ENCODE measurements at places on chromosomes 1 and 21.

DNA sequence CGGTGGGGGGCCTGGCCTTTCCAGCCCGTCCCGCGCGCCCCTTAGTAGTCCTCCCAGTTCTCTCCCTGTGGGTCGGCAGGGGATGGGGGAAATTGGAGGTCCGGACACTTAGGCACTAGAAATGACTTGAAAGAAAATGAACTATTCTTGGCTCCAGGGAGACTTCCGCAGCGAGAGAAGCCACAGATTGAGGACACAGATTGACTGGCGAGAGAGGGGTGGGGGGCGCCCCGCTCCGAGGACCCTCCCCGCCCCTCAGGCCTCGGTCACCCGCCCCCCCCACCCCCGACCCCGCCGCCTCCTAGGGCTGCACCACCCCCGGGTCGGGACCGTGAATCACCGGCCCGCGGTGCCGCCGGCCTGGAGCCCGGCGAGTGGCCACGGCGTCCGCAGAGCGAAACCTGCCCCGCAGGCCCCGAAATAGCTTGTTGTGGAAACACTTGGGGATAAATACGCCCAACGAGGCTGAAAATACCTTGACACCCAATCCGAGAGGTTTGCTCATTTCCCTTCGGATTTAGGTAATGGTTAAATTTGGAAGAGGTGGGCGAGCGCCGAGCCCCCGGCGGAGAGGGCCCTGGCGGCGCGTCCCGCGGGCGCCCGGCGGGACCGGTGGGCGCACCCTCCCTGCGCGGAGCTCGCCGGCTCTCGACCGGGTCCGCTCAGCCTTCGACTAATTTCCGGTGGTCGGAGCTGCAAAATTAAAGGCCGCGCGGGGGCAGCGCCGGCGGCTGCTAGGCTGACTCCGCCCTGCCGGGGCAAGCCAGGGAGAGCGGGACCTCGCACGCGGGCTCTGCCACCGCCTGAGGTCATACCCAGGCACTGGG, at the start of gene GFI1:
Gene GFI1, minus strand, starts transcription at position 675 of the 827 bp plus-strand sequence. CDS start 3,438 bp downstream, outside the sequence.
- peak; percentile 61 for DNase-seq

GRCh38 chr1:47179017-47179987, 10.5 kb downstream of the PDZK1IP1 start:
- DNase-seq: peak; percentile 95

DNA sequence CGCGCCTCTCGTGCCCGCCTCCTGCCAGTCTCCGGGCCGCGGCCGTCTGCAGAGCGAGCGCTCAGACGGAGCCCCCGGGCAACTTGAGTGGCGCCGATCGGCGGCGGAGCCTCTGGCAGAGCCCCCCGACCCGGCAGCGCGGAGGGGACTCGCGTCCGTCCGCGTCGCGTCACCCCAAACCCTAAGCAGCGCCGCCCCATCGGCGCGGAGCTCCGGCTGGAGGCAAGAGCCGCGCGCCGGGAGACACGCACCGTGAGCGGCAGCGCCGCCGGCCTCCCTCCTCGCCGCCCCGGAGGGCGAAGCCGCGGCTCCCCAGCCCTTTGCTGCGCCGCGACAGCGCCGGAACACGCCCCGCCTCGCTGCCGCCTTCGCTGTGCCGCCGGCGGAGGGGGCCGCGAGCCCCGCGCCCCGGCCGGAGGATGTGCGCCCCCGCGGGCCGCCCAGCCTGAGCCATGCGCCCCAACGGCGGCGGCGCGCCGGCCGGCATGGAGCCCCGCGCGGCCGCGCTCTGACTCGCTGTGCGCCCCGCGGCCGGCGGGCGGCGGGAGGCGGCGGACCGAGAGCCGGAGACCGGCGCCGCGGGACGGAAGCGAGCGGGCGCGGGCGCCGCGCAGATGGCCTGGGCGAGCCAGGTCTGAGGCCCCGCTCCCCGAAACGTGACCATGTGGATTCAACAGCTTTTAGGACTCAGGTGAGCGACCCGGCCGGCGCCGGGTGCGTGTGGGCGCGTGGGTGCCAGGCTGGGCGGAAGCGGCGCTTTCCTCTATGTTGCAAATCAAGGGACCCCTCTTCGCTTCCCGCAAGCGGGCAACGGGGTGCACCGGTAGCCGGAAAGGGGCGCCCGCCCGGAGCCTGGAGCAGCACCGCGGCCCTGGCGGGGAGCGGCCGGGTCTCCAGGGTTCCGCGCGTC, 610 bp downstream of the AJAP1 start:
- no peak for DNase-seq

DNA sequence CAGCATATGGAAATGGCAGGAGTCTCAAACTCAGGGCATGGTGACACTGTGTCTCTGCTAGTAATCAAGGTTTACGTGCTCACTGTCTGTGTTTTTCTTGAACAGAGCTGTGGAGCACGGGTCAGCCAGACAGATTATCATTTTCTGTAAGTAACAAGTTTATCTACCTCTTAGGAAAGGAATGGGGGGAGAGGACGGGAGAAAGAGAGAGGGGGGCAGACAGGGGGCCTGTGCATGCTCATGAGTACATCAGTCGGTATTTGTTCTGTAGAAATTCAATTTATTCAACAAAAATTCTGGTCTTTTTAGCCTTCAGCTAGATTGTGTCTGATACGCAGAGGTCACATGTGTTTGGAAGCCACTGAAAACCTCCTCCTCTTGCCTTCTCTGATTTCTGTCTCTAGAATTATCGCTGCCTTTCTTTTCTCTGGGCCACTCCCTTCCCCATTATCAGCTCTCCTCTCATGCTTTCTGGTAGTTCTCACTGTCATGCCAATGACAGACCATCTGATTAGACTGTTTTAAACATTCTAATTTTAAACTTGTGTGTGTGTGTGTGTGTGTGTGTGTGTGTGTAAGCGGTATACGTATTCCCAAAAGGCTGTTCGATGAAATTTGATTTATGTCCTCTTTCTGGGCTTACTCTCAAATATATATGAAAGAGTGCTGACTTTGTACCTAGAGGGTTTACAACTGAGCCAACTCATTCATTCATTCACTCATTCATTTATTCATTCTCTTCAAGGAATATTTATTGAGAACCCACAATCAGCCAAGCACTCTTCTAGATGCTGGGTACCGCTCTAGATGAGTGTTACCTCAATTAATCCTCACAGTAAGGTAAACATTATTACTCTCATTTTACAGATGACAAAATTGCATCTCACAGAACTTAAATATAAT, 636.9 kb downstream of the KIF26B start:
- DNase-seq: no peak

- DNase-seq: peak; percentile 28
Observed at GRCh38 chr1:51968632-51969031, 21.9 kb downstream of the RAB3B start.

- DNase-seq: peak; percentile 50
Observed at GRCh38 chr1:162753998-162754585, 36.4 kb upstream of the HSD17B7 start.

DNA sequence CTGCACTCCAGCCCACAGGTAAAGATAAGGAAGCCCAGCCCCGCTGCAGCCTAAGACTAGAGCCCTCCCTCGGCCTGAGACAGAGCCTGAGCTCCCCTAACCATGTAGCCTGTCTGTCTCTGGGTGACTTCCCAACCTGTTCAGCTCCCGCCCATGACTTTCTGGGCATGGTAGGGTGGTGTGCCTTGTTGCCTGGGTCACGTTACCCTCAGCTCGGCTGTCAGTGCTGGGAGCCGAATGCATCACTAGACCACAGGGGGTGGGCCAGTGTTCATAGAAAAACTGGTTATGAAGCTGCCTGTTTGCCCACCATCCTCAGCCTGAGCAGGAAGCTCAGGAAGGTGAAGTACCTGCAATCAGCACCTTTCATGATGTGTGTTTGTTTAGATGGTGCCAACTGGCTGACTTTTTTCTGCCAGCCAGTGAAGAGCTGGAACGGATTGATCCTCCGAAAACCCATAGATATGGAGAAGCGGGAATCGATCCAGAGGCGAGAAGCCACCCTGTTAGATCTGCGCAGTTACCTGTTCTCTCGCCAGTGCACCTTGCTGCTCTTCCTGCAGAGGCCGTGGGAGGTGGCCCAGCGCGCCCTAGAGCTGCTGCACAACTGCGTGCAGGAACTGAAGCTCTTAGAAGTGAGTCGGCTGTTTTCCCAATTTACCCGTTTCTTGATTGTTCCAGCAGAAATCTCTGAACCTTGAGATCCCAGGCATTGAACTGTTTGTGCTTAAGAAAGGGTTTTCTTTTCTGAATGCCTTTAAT, 43.9 kb upstream of the PWP2 start:
- no peak for DNase-seq

DNA sequence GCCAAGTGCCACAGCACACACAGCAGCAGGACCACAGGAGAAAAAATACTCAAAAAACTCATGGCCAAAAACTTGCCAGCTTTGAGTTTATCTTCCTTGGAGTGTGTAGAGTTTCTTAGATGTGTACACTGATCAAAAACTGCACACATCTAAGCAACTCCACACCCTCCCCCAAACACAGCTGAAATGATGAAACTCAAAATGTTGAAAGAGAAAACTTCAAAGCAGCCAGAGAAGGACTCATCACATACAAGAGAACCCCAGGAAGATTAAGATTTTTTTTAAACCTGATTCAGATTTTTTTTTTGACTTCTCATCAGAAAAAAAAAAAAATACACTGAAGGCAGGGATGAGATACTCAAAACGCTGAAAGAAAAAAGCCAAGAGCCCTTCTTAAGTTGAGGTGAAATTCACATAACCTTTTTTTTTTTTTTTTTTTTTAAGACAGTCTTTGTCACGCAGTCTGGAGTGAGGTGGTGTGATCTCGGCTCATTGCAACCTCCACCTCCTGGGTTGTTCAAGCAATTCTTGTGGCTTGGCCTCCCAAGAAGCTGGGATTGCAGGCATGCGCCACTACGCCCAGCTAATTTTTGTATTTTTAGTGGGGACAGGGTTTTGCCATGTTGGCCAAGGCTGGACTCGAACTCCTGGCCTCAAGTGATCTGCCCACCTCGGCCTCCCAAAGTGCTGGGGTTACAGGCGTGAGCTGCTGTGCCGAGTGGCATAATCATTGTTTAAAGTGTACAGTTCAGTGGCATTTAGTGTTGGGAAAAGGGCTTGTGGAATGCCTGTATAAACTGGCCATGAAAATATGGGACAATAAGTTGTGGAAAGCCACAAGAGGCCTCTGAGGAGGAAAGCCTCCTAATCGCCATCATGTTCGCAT, 20.9 kb upstream of the PDXK start:
- no peak for DNase-seq

DNA sequence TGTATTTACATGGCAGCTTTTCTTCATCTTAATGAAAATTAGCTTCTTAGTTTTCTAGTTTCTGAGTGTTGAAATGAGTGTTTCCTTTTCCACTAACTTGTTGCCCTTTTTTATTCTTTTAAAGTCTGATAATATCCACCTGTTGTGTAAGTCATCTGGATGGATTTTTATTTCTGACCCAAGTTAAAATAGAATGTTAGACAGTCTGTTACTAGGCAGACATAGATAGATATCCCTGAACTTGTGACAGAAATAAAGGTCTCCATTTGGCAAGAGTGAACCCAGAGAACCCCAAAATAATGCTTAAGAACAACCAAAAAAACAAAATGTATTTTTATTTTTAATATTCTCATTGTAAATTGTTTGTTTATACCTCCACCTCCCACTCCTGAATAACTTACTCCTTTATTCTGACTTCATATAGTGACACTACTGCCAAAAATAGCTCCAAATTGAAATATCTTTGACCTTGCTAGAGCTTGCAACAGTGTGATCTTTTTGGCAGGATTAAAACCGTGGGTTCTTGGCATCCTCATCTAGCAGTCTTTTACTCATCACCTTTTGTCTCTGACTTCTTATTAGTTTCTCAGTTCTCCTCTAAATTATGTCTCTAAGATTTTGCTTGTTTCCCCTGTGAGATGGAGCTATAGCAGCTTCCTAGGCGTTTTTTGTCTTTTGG, 26.9 kb upstream of the SH3D21 start:
- no peak for DNase-seq

GRCh38 chr1:166999500-167000055, 10.5 kb downstream of the MAEL start:
- DNase-seq: no peak

DNA sequence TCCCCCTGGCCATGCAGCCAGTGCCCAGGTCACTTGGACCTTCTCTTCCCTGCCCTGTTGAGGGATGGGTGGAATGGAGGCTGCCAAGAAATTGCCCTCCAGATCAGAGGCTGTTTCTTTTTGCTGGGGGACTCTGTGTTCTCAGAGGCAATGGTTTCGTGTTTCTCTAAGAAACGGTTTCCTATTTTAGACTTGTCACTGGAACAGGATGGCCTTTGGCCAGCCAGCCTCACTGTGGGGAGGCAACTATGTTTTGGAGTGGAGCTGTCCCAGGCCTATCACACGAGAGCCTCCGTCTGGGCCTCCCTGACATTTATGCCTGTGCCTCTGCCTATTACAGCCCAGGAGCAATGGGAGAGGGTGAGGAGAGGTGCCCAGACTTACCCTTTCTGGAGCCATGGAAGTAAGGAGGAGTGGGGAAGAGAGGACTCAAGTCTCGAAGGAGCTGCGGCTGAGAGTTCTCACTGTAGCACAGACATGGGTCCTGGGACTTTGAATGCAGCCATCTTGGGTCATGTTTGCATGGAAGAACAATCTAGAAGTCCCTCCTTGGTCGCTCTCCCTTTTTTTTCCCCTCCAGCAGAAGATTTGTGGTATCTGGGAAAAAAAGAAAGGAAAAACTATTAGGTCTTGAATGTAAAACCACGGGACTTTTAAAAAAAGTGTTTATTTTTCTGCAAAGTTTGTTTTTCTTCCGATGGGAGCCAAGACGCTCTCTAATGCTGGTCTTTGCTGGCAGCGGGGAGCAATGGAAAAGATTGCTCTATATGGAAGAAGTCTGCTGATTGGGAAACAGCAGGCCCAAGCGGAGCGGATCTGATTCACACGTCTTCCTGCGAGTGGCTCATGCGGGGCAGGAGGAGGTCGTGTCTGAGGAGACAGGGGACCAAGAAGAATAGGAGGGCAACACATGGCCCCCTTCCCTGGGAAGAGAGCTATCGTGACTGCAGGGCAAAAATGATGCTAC, 219.2 kb downstream of the FOXD2 start:
- no peak for DNase-seq

GRCh38 chr1:159854116-159854692, 8.3 kb downstream of the VSIG8 start:
- DNase-seq: peak; percentile 80

- DNase-seq: peak; percentile 15
Observed at GRCh38 chr1:196183941-196184340, 424.3 kb downstream of the KCNT2 start.

- no peak for DNase-seq
Observed at GRCh38 chr21:45450423-45451090, 45.6 kb downstream of the COL18A1 start.

DNA sequence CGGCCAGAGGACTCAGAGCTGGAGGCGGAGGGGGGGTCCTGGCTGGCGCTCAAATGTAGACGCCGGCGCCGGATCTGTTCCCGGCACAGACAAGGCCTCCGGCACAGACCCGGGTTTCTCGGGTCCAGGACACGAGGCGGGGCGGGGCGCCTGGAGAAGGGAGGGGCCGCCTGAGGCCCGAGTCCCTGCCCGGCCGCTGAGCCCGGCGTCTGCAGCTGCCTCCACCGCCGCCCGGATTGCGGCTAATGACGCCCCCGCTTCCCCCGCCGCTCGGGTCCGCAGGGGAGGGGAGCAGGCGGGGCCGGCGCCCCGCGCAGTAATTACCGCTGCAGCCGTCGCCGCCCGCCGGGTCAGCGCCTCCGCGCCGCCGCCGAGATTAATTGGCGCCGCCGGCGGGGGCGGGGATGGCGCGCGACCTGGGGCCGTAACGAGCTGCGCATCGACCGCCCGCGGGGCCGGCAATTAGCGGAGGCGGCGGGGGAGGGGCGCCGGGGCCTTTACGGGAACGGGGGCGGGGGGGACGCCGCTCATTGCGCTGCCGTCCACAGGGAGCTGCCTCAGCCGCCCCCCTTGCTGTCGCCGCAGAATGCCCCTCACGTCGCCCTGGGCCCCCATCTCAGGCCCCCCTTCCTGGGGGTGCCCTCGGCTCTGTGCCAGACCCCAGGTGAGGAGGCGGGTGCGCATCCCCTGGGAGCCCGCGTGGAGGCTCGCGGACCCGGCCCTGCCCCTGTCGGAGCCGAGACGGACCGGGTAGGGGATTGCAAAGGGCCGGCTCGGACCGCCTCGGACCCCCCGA, 17.3 kb downstream of the NOC2L start:
- peak; percentile 78 for DNase-seq
